Endothelial cell of umbilical vein (primary cell): ENCODE measurements at places on chromosomes 1 and 21. TPM values are rescaled to one million over a fixed set of nuclear protein-coding genes. Genes with fewer than 3 reads are reported as not detected.

GRCh38 chr1:112298558-112298957 is 97.5 kb upstream of the CTTNBP2NL start:
- DNase-seq: peak; percentile 72

RIPPLY3 gene
- 0.03 TPM in 1 of 2 replicates, not detected in the other for polyA plus RNA-seq

C1orf50 gene
- polyA plus RNA-seq: 2.8 and 4.8 TPM in 2 replicates

FCGR3A gene
- not detected in 2 replicates for polyA plus RNA-seq

TNFRSF4 gene
- polyA plus RNA-seq: 0.55 and 1.4 TPM in 2 replicates

DNA sequence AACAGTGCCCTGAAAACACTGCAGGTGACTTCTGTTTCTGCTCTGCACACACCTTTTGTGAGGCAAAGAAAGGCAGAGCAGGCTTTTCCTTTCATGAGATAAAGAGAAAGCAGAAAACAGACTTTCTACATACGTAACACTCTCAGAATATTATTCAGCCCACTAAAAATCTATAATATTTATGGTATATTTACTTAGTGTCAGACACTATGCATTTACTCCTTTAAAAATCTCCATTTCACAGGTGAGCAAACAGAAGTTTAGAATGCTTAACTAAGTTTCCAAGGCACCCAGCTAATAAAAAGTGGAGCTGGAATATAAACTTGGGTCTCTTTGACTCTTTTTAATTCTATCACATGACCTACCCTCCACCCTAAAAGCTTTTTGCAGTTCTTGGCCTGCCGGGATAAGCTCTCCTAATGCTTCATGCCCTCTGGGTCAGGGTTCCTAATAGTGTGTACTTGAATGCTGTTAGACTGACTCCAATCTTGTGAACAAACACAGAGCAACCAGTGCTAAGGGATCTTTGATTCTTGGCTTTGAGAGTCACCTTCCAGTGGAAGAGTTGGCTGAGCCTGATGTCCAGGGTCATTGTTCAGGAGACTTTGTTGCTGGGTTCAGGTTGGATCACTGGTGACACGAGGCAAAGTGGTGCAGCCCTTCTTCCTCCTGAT is 27.2 kb downstream of the PROK1 start:
- no peak for DNase-seq

RAVER2 gene
- polyA plus RNA-seq: 4.4 and 6.0 TPM in 2 replicates

PLPP3 gene
- 10.2 and 11.3 TPM in 2 replicates for polyA plus RNA-seq

DNA sequence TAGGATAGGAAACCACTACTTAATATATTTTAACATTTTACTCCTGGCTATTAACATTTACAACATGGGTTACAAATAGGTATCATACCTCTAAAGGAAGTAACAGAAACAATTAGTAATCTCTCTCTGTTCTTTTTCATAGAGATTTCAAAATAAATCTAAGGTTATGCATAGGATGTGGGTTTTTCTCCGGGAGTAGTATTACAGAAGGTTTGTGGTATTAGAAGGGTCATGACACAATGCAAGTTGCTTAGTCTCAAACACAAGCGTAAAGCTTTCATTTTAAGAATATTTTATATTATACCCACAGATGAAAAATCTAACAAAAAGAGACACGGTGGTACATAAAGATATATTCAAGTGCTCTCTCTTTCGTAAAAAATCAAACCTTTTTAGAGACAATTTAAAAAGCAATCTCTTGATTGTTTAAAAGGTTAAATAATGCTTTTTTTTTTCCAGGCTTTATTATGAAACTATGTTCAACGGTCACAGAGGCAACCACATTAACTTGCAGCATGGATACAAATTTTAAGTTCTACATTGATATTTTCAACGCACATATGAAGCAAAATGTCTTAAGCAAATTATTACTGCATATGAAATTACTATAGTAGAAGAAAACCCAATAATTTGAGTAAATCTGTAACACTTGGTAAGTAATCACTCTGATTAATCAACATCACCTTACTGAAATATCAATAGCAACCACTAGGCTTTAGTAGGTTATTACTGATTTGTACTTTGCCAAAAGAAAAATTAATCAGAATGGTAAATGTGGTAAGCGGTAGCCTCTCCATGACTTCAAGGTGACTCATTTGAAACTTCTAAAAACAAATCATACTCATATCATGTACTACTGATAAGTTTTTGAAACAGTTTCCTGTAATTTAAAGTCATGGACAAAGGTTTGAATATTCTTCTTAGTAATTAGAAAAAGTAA is 97.4 kb upstream of the GFI1 start:
- DNase-seq: peak; percentile 73

DNA sequence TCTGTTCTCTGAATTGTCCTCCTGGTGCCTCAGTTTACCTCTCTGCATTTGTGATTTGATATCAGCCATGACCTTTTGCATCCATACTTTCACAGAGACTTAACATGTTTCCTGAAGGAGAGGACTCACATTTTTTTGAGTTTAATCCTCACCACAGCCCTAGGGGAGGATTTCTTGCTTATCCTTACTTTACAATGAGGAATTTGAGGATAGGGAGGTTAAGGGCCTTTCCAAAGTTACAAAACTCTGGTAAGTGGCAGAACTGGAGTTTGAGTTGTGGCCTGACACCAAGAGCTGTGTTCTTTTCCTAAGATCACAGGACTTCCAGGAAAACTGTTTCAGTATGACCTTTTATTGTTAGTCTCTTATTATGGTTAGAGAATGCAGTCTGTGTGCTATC is 34.2 kb downstream of the TNFRSF8 start:
- no peak for DNase-seq

- DNase-seq: no peak
Measured at GRCh38 chr1:168755800-168756418, 26.9 kb upstream of the DPT start.

NUDT4B gene
- 34.5 and 39.0 TPM in 2 replicates for polyA plus RNA-seq

GRCh38 chr1:27863538-27863915 is 8.8 kb upstream of the THEMIS2 start:
- no peak for DNase-seq

- DNase-seq: no peak
Measured at GRCh38 chr1:181104790-181105133, 16.3 kb downstream of the IER5 start.

GNL2 gene
- polyA plus RNA-seq: 14.2 and 18.0 TPM in 2 replicates

ANXA9 gene
- polyA plus RNA-seq: not detected in 2 replicates
